ENCODE measurements at places on chromosomes 6 and 20.

- H3K4me3 ChIP-seq: no peak overlapping the region
- no peak for DNase-seq
- H3K36me3 ChIP-seq: no peaks in the 10 kb centered on the region
- H3K27me3 ChIP-seq: no peaks in the 10 kb centered on the region
These were observed 42.2 kb downstream of the ADAT2 start for GRCh38 chr6:143408151-143408786.

DNA sequence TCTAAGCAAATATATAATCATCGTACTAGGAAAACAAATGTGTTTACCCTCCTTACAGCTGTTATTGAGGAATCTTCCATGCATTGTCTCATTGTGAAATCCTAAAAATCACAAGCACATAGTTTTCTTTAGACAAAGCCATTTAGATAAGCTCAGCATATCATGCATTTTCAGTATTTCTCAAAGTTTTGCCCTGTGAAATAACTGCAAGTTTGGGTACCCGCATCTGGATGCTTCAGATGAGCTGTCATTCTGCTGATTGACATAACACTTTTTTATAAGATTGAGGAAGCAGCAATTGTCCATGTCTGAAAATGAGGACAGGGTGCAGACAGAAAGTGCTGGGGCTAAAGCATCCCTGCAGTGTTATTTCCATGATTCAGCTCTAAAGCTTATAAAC is 96.2 kb downstream of the IYD start:
- no peak overlapping the region for H3K27ac ChIP-seq
- H3K4me3 ChIP-seq: no peak overlapping the region
- no peaks in the 10 kb centered on the region for H3K36me3 ChIP-seq
- H3K4me1 ChIP-seq: no peaks in the 10 kb centered on the region
- DNase-seq: no peak

DNA sequence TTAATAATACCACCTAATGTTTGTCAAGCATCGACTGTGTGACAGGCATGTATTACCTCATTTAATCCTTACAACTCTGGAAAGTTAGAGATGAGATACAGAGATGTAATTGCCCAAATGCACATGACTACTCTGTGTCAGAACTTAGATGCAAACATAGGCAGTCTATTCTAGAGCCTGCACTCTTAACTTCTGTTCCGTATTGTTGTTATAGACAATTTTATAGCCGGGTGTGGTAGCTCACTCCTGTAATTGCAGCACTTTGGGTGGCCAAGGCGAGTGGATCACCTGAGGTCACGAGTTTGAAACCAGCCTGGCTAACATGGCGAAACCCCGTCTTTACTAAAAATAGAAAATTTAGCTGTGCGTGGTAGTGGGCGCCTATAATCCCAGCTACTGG is 15.0 kb downstream of the IFT52 start:
- no peak overlapping the region for H3K27ac ChIP-seq
- no peak for DNase-seq
- H3K4me1 ChIP-seq: no peaks in the 10 kb centered on the region
- no peak overlapping the region for H3K4me3 ChIP-seq

- H3K27me3 ChIP-seq: peaks cover 2% of the 10 kb centered on the region
- peaks cover 2% of the 10 kb centered on the region for H3K4me1 ChIP-seq
- H3K4me3 ChIP-seq: no peak overlapping the region
- no peak for DNase-seq
These were observed 269.8 kb downstream of the CDH4 start for GRCh38 chr20:61521687-61522420.

GRCh38 chr20:62495749-62496567 is 20.2 kb upstream of the GATA5 start:
- no peak overlapping the region for H3K4me3 ChIP-seq
- peaks cover 19% of the 10 kb centered on the region for H3K4me1 ChIP-seq
- no peaks in the 10 kb centered on the region for H3K36me3 ChIP-seq
- H3K27ac ChIP-seq: no peak overlapping the region

DNA sequence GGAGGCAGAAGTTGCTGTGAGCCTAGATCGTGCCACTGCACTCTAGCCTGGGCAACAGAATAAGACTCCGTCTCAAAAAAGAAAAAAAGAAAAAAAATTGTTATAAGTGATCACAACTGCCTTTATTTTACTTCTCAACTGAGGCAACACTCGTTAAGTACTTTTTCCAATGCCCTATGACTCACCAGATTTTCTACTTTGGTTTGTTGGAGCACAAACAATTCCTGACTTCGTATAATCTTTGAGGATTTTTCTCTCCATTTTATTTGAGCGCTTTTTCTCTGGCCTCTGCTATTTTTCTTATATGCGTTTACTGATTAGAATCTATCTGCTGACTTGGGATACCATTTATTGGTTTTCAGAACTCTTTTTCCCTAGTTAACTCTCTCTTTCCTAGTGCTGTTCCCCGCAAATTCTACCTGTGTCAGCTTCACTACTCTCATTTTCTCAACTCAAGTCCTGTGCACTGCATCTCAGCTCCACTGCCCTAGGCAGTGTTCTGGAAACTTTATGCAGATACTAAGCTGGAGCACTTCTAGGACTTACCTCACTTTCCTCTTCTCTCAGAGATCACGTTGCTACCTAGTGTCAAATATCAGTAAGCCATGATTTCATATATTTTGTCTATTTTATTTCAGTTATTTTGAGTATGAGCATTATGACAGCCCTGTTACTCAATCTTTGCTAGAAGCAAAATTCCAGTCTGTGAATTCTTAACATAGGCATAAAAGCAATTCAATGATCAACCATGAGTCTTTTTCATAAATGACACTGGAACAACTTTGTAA is 1120.1 kb upstream of the CITED2 start:
- no peak overlapping the region for H3K4me3 ChIP-seq
- no peaks in the 10 kb centered on the region for H3K27me3 ChIP-seq
- no peak overlapping the region for H3K27ac ChIP-seq
- no peaks in the 10 kb centered on the region for H3K4me1 ChIP-seq

DNA sequence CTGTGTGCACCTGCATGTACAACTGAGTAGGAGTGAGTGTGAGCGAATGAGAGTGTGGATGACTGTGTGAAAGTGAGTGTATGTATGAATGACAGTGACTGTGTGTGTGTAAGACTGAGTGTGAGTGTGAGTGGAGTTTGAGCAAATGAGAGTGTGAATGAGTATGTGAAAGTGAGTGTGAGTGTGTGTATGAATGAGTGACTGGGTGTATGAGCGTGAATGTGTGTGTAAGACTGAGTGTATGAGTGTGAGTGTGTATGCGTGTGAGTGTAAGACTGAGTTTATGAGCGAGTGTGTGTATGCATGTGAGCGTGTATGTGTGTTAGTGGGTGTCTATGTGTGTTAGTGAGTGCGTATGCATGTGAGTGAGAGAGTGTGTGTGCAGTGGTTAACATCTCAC is 220.8 kb downstream of the QKI start:
- DNase-seq: no peak
- peaks cover 2% of the 10 kb centered on the region for H3K36me3 ChIP-seq
- H3K27me3 ChIP-seq: peaks cover 8% of the 10 kb centered on the region
- no peak overlapping the region for H3K27ac ChIP-seq
- peaks cover 4% of the 10 kb centered on the region for H3K4me1 ChIP-seq
- H3K4me3 ChIP-seq: no peak overlapping the region

GRCh38 chr6:83083476-83083875 is 16.0 kb downstream of the DOP1A start:
- H3K27ac ChIP-seq: no peak overlapping the region
- H3K4me1 ChIP-seq: peaks cover 31% of the 10 kb centered on the region
- no peak for DNase-seq
- H3K36me3 ChIP-seq: peaks cover 7% of the 10 kb centered on the region
- H3K4me3 ChIP-seq: no peak overlapping the region

- no peaks in the 10 kb centered on the region for H3K36me3 ChIP-seq
- H3K27ac ChIP-seq: no peak overlapping the region
- H3K27me3 ChIP-seq: no peaks in the 10 kb centered on the region
- no peaks in the 10 kb centered on the region for H3K4me1 ChIP-seq
- H3K4me3 ChIP-seq: no peak overlapping the region
- no peak for DNase-seq
These were observed 198.2 kb downstream of the ERMARD start for GRCh38 chr6:169949511-169950097.

- peaks cover 5% of the 10 kb centered on the region for H3K36me3 ChIP-seq
- H3K27ac ChIP-seq: peak overlapping the region; percentile 8
- peaks cover 5% of the 10 kb centered on the region for H3K27me3 ChIP-seq
- H3K4me1 ChIP-seq: peaks cover 29% of the 10 kb centered on the region
These were observed 826 bp upstream of the PYGB start for GRCh38 chr20:25247000-25247517.

DNA sequence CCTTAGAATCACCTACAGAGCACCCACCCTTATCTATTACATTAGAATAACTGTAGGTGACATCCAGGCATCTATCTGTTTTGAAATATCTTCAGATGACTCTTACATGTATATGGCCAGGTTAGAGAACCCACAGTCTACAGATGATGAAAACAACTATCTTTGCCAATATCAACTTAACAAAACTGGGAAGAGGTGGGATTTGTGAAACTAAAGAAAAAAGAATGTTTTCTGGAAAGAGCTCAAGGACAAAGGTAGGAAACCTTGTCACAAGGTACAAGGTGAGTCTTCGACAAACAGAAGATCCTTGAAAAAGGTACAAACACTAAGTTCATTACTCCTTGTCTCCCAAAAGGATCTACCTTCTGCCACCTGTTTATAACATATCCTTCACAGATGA is 47.0 kb upstream of the DST start:
- no peak overlapping the region for H3K4me3 ChIP-seq
- H3K4me1 ChIP-seq: no peaks in the 10 kb centered on the region
- no peaks in the 10 kb centered on the region for H3K36me3 ChIP-seq
- no peak for DNase-seq
- no peaks in the 10 kb centered on the region for H3K27me3 ChIP-seq
- H3K27ac ChIP-seq: no peak overlapping the region

GRCh38 chr20:47762699-47763268 is 22.5 kb downstream of the SULF2 start:
- H3K4me1 ChIP-seq: peaks cover 8% of the 10 kb centered on the region
- H3K4me3 ChIP-seq: no peak overlapping the region
- H3K27ac ChIP-seq: no peak overlapping the region
- peaks cover 28% of the 10 kb centered on the region for H3K27me3 ChIP-seq
- no peaks in the 10 kb centered on the region for H3K36me3 ChIP-seq

DNA sequence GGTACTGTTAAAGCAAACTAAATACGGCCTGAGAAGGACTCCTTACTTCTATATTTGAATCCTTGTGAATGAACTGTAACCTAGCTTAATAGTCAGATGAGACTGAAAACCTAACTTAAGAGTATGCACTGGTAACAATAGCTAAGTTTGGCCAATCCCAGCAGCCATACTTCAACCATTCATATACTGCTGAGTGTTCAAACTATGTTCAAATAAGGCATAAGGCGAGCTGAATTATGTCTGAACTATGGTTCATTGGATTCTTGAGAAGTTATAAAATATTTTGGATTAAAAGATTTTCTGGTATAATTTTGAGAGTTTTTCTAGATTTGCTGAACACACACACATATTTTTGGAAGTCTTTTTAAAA is 2.2 kb downstream of the SMPDL3A start:
- H3K27me3 ChIP-seq: peaks cover 5% of the 10 kb centered on the region
- H3K36me3 ChIP-seq: no peaks in the 10 kb centered on the region
- no peak overlapping the region for H3K4me3 ChIP-seq
- H3K27ac ChIP-seq: no peak overlapping the region

- DNase-seq: no peak
- peaks cover 7% of the 10 kb centered on the region for H3K27me3 ChIP-seq
- H3K36me3 ChIP-seq: no peaks in the 10 kb centered on the region
- H3K4me1 ChIP-seq: no peaks in the 10 kb centered on the region
- no peak overlapping the region for H3K27ac ChIP-seq
These were observed 69.9 kb upstream of the STMND1 start for GRCh38 chr6:17031961-17032360.

GRCh38 chr20:14902432-14903089 is 565.1 kb upstream of the FLRT3 start:
- DNase-seq: no peak
- H3K4me3 ChIP-seq: no peak overlapping the region
- no peaks in the 10 kb centered on the region for H3K36me3 ChIP-seq
- H3K4me1 ChIP-seq: no peaks in the 10 kb centered on the region
- H3K27ac ChIP-seq: no peak overlapping the region

- H3K4me3 ChIP-seq: no peak overlapping the region
- H3K27ac ChIP-seq: no peak overlapping the region
- H3K36me3 ChIP-seq: no peaks in the 10 kb centered on the region
- no peak for DNase-seq
- peaks cover 6% of the 10 kb centered on the region for H3K27me3 ChIP-seq
- H3K4me1 ChIP-seq: peaks cover 5% of the 10 kb centered on the region
These were observed 144.5 kb downstream of the MAP3K7 start for GRCh38 chr6:90442366-90442765.
